Gastrocnemius medialis (tissue), 4 donors: ENCODE measurements at places on chromosomes 16 and 17.
A peak's percentile ranks its signal among the peaks of the same experiment; 100 is the strongest.

DNA sequence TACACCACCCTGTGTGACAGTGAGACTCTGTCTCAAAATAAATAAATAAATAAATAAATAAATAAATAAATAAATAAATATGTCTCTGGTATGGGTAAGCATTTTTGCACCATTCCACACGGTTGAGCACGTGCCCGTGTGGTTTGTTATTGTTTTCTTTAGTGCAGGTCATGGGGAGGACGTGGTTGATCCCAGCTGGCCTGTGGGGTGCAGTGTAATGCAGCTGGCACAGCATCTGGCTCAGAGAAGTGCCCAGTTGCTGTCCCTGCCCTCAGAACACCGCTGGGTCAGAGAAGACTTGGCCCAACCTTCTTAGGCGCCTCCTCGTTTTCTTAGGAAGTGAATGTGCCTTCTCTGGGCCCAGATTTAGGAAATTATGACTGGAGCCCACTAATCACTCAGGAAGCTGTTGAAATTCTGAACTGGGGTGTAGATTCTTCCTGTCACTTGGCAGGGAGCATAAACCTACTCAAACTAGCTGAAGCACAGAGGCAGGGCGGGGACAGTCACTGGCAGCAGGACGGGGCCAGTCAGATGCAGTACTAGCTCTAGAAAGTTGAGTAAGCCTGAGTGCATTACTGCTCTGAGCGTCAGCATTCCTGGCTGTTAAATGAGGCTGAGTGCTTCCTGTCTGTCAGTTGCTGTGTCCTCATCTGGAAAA lies 85.9 kb downstream of the SNX29 start:
- peak; percentile 90 for DNase-seq

- no peak for DNase-seq
These were observed 7.5 kb downstream of the NETO2 start for GRCh38 chr16:47136099-47136842.

DNA sequence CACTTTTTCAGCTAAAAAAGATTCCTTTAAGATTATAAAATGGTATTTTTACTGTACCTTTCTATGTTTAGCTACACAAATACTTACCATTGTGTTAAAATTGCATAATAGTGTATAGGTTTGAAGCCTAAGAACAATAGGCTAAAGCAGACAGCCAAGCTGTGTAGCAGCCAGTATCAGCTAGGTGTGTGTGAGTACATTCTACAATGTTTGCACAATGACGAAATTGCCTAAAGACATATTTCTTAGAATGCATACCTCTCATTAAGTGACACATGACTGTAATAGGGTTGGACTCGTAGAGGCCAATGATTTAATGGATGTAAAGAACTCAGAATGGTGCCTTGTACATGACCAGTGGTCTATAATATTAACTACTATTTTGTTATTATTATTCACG lies 1.9 kb upstream of the MT1B start:
- DNase-seq, result no peak

DNA sequence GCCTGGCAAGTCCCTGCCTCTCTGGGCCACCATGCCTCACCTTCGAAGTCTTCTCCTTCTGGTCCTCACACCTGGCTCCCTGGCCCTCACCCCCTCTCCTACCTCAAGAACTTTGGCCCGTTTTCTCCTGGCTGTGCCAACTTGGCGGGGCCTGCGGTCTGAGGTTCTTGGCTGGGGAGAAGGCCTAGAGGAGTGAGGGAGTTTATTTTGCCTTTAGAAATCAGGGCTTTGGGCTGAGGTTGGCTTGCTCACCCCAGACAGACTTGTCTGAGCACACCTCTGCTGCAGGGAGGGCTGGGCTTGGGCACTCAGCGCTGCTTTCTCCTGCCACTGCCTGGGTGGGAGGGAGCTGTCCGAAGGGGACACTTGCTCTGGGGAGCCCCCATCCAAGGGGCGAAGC lies 23.3 kb upstream of the TAC4 start:
- DNase-seq, result no peak

- DNase-seq, result peak; percentile 33
These were observed 33.3 kb downstream of the RANBP10 start for GRCh38 chr16:67773099-67773498.

- no peak for DNase-seq
These were observed 168.5 kb downstream of the NPIPB11 start for GRCh38 chr16:29237971-29238370.

GRCh38 chr16:30541502-30542329 lies 7.1 kb upstream of the ZNF747 start:
- DNase-seq, result no peak
